ENCODE measurements at places on chromosomes 1 and 21.

DNA sequence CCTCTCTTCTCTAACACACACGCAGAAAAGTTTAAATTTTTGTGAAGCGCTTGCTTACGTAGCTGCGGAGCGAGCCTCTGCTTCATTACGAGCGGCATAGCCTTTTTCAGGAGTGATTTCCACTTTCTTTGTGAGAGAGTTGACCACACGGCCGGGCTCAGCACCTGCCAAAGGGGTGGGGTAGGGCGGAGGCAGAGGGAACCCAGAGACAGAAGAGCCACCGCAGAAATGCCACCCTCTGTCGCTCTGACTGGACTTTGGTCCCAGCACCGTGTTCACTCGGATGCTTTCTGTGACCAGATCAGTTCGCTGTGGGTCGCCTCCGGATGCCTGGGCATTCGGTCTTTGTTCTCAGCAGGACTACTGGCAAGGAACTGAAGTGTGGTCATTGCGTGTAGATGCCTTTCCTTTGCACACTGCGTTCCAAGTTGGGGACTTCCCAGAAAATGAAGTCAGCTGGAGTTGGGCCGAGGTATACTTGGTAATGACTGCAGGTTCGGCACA lies 883 bp downstream of the CHODL start:
- no peak for DNase-seq

GRCh38 chr1:226064816-226065248 lies 2.3 kb downstream of the H3-3A start:
- no peak for DNase-seq

GRCh38 chr1:247500865-247501264 lies 35.4 kb downstream of the OR2C3 start:
- DNase-seq: no peak

DNA sequence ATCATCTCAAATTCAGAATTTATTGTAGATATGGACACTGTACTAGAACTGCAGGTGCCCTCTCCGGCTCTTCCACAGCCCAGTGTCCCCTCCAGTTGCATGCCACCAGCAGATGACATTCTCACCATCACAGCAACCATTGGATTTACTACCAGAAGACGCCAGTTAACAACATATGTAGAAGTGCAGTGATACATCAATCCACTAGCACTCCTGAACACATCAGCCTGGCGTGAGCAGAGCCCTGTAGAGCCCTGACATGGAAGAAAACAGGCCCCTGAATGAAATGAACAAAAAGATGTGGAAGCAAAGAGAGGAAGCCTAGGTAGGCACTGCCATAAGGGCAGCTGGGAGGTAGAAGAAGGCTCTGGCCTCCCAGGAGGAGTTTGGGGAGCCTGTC lies 73.1 kb upstream of the GALNT2 start:
- no peak for DNase-seq

DNA sequence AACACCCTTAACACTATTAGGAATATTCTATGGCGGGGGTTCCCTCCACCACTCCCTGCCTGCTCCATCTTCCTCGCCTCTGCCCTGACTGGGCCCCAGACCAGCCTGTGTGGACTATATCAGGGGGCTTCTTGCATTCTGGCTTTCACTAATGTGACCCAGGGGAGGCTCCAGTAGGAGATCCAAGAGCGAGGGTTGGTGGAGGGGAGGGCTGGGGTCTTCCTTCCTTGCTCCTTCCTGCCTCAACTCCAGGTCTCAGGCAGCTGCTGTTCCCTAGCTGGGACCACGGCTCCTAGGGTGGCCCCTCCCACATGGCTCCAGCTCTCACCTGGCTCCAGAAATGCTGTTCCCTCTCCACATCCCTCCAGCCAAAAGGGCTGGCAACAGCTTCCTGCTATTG lies 257.4 kb downstream of the MATN1 start:
- no peak for DNase-seq

DNA sequence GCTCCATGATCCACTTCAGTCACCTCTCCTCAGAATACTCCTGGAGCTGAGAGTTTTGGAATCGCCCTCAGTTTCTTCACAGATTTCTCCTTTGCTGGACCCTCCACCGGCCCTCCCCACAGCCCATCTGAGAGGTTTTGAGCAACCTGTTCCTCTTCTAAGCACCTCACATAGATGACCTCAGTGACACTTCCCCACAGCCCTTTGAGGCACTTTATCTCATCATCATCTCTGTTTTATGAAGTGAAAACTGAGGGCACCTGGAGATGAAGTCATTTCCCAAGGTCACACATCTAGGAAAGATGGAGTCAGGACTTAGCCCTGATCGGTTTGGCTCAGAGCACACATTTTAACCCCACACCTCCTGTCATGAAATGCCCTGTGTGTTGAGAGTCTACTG lies 76.8 kb upstream of the ZNF281 start:
- no peak for DNase-seq

- DNase-seq: no peak
These were observed 61.4 kb downstream of the EIF2B3 start for GRCh38 chr1:44924835-44925464.

DNA sequence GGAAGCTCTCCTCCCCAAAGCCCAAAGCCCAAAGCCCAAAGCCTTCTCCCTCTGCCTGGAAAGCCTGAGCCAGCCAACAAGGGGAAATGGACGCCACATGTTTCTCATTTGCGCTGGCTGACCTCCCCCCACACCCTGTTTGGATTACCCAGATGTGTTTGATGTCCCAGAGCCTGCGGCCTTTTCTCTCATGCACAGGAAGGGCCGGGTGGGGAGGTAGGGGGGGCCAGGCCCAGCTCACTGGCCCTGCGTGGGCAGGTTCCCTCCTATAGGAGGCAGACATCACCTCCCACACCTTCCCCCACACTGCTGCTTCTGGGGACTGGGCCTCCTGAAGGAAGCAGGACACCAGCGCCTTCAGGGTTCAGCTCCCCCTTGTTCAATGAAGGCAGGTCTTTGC lies 116.3 kb downstream of the NAV1 start:
- no peak for DNase-seq

DNA sequence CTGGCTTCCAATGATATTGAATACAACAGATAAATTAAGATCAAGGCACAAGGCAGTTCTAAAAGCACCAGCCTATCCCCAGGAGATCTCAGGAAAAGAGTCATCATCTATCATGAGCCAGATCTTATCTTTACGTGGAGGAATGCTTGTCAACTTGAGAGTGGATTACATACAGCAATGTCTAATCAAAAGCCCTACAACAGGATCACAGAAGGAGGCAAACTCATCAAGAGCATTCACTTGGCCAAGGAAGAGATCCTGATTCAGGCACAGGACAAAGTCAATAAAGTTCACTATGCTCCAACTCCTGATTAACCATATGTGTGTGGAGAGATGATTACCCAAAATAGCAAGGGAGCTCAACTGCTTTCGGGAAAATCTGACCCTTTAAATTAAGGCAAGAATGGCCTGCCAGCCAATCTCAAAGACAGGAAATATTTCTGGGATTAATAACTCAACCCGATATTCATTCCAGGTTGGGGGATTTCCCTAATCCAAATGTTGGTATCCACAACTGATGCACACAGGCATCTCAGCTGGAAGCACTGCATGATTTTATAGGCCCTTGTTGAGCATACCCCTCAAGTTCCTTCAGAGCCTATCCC lies 33.7 kb downstream of the TBX15 start:
- DNase-seq: no peak

DNA sequence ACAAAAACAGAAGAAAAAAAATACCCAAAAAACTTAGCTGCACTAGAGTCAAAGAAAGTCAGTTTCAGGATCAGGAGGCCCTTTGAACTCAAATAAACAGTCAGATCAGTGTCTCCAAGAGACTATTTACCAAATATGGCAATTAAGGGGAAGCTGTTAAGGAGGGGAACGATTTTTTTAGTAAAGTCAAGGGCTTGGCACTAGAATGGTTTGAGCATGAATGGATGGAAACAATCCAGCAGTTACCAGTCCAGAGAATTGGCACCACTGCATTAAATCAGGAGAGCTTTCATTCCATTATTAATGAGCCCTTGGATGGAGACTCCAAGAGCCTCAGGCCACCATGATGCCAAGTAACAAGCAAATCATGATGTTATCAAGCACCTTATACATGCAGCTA lies 7.2 kb downstream of the TRAPPC3 start:
- no peak for DNase-seq

DNA sequence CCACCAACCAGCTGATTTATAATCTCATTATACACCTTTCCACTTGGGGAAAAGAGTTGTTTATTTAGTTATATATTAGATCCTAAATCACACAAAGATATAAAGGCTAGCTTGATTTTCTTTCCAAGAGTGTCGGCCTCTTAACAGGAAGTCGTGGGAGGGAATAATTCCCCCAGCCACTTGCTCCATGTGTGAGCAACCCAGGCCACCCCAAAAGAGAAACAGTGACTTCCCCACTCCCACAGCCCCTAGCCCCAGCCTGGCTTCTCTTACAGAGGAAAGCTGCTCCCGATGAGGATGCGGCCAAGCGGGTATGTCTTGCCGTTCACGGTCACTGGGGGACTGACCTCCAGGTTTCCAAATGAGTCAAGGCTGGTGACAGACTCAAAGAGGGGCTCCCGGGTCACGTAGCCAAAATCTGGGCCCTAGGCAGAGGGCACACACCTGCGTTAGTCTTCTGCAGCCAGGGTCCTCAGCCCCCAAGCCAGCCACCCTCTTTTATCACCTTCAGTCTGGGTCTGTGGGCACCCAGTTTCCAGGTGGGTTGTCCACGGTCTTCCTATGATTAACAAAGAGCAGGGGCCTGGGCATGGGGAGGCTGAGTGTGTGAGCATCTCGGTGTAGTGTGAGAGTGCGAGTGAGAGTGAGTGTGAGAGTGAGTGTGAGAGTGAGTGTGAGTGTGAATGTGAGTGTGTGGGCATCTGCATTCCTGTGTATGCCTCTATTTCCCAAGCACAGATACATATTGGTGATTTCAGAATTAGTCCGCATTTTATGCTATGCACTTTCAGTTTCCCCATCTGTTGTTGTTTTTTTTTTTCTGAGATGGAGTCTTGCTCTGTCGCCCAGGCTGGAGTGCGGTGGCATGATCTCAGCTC lies 25.4 kb upstream of the SDHB start:
- DNase-seq: no peak

- no peak for DNase-seq
These were observed 89.6 kb downstream of the NAV1 start for GRCh38 chr1:201628490-201628889.

DNA sequence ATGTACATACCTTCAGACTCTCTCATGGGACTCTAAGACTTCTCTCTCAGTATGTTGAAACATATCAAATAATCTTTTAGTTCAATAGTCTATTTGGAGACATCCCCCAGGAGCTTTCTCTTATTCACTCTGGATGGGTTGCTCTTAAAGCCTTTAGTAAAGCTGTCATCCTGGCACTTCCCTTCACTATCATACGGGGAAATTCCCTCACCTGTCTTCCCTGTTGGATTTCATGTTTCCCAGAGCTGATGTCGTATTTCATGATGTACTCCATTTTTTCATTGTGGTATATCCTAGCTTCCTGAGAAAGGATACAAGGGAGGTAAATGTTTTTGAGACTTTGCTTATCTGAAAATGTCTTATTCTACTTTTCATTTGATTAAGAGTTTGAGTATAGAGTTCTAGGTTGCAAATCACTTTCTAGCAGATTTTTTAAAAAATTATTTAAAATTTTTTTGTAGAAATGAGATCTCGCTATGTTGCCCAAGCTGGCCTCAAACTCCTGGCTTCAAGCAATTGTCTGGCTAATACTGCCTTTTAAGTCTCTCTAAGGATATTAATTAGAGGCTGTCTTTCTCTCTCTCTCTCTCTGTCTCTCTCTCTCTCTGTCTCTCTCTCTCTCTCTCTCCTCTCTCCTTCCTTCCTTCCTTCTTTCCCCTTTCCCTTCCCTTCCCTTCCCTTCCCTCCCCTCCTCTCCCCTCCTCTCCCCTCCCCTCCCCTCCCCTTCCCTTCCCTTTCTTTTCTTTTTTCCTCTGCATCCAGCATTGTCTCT lies 17.0 kb upstream of the MACF1 start:
- DNase-seq: no peak

- no peak for DNase-seq
These were observed 831 bp upstream of the FOXD2 start for GRCh38 chr1:47436979-47437446.

- DNase-seq: no peak
These were observed 1.7 kb upstream of the TMEM61 start for GRCh38 chr1:54978528-54979326.

- no peak for DNase-seq
These were observed 12.4 kb downstream of the IER5 start for GRCh38 chr1:181100934-181101333.

- DNase-seq: no peak
These were observed 887.1 kb downstream of the LRRIQ3 start for GRCh38 chr1:73310797-73311381.

DNA sequence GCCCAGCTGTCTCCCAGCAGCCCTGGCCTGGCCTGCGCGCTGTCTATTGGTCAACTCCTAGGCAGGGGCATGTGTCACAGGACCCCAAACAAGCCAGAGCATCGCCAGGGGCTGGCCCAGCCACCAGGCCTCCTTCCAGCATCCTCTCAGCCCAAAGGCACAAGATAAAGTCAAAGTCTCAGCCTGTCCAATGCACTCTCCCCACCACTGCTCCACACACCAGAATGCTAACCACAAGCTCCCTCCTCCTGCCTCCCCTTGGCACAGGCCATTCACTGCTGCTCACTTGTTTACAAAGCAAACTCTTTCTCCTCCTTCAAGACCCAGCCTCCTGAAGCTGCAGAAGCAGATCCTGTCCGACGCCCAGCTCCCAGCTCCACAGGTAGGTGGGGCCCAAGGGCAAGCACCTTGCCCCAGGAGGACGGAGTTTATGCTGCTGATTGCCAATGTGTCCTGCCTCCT lies 133.4 kb downstream of the DMRTB1 start:
- no peak for DNase-seq

GRCh38 chr1:109826446-109826845 lies 62.7 kb upstream of the EPS8L3 start:
- DNase-seq: no peak

GRCh38 chr1:173016419-173016818 lies 34.3 kb downstream of the TNFSF18 start:
- DNase-seq: no peak

DNA sequence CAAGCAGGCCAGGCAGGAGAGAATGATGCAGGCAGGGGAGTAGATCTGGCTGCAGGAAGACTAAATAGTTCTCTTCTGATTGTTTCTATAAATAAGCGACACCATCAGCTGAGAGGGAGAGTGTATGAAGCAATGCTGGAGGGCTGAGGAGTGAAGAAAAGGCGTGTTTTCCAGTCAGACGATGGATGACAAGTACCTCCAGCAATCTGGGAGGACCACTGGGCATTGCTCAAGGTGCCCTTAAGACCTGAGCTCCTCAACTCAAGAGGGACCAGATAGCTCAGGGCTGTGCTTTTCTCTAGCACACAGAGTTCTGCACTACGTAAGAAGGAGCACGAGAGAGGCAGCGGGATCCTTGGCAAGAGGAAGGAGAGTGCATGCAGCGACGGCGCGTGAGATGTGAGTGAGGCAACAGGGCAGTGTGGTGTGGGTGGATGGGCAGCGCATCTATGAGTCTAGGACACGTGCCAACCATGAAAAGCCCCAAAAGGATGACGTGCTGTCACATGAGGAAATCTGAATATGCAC lies 36.0 kb downstream of the PABPC4 start:
- no peak for DNase-seq

All from stimulated activated CD8-positive, alpha-beta memory T cell treated with anti-CD3 and anti-CD28 coated beads, Interleukin-7, amount 100 ng/mL, for 24 hours (primary cell).